ENCODE measurements at places on chromosomes 6 and 20.

DNA sequence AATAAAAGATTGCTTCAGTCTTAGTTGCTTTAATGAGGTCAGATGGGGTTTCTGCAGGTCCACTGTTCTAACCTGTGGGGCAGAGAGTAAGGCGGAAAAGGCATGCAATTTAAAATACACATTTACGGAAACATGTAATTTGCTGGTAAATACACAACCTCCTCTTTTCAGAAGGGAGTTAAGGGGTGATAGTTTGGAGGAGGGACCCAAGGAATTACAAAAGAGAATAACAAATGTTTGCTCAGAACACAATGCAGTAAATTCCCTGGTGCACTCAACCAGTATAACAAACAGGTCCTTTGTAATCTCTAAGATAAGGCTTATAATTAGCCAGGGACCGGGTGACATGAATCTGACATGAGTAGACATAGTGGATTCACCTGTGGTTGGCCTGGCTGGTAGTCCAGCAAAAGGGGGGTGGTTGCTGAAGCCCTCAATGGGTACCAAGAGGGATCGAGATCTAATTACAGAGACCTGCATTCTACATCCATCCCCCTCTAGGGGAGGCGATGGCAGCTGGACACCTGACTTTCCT is 295.1 kb downstream of the PHACTR1 start:
- DNase-seq, result peak; percentile 65

DNA sequence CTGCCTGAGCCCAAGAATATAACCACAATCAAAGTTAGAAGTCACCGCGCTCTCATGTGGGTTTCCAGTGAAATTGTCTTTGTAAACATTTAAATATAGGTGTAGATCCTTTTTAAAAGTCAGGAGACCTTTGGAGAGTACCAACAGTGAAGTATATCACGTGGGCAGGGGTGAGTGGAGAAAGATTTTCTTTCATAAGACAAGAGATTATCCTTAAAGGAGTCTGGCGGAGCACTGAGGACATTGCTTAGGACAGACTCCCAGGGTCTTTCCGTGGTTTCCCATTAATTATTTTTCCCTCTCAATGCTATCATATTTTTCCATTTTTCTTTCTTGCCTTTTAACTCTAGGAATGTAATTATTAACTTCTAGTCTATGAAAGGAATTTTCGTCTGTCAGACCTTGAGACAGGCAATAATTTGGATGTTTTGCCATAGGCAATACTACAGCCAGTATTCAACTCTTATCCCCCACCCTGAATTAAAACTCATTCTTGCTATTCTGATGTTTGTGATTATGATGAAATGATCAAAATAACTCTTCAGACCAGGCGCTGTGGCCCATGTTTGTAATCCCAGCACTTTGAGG is 31.4 kb downstream of the DCBLD1 start:
- no peak for DNase-seq

- no peak for DNase-seq
Measured at GRCh38 chr6:156794546-156795354, 17.6 kb downstream of the ARID1B start.

GRCh38 chr6:190596-191395 is 101.5 kb upstream of the DUSP22 start:
- DNase-seq, result no peak

DNA sequence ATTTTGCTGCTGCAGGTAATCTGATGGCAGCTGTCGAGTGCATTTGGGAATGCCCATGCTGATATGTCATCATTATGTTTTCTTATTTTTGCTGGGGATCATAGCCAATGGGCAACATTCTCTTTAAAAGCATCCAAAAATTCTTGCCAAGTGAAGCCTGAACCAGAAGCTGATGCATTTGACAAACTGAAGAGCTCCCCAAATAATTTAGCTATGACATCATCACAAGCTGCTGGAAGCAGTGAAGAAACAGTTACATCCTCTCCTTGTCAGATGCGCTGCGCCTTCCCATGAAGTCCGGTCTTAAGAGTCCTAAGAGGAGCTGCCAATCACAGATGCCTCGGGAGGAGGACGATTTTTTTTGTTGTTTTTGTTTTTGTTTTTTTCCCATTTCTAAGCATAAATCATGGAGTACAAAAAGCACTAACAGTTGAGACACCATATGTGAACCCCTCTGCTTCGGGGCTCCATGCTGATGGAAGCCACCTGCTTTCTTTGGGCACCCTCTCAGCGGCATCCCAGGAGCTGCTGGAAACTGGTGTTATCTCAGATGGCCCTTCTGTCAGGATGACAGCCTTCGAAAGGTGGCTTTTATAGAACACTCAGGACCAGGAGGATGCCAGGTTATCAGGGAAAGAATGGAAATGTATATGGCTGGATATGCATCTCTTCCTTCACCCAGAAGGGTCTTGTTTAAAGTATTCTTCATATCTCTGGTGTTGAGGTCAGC is 56.1 kb upstream of the FOXQ1 start:
- DNase-seq, result no peak

GRCh38 chr6:70657706-70658105 is 10.0 kb upstream of the SMAP1 start:
- no peak for DNase-seq

DNA sequence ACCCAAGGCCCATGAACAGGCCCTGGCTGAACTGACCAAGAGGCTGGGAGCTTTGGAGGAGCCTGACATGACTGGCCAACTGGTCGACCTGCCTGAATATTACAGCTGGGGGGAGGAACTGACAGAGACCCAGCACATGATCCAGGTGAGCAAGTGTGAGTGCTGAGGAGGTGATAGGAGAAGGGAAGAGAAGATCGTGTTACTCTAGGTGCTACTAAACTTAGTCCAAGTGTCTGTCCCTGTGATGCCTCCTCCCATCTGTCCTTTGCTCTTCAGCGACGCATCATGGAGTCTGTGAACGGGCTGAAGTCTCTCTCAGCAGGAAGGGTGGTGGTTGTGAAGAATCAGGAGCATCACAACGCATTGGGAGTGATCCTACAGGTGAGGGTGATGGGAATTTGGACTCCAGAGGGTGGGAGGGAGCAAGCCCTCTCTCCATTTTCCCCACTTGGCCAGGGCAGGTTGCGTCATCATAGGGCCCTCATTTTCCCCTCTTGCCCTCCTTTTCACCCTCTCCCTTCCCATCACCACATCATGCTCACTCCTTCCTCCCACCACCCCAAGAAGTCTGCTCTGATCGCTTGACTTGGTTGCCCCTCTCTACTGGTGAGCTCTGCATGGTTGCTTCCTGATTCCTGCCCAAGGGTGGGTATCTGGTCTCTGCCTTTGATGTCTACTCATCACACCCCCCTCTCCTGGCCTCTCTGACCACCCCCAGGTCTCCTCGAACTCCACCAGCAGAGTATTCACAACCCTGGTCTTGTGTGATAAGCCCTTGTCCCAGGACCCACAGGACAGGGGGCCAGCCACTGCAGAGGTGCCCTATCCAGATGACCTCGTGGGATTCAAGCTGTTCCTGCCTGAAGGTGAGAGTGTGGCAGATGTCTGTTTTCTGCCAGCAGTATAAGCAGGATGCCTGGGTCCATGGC is 4.7 kb downstream of the DXO start:
- DNase-seq, result no peak

DNA sequence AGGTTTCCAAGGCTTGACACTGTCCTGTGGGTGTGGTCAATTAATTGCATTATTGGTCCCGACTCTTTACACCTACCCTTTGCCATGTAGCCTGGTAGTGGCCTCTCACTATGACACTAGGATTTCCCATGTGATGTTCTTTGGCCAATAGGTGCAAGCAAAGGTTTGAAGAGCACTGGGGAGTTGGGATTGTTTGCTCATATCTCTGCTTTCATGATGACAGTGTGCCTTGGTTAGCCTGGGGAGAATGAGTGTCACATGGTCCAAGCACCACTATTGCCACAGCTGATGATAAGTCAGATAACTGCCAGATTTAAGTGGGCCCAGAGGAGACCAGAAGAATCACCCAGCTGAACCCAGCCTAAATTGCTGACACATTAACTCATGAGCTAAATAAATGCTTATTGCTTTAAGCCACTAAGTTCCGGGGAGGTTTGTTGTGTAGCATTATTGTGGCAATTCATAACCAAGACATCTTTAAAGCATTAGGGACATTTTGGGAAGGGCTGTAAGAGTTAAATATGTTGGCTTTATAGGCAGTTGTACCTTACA is 17.2 kb upstream of the SCP2D1 start:
- no peak for DNase-seq

Data from COR-L47 (cell line).